ENCODE measurements at places on chromosomes 6 and 20.

GRCh38 chr20:8352486-8352885, 220.4 kb downstream of the PLCB1 start:
- no peak for DNase-seq

GRCh38 chr6:57207141-57207540, 15.0 kb downstream of the RAB23 start:
- no peak for DNase-seq

DNA sequence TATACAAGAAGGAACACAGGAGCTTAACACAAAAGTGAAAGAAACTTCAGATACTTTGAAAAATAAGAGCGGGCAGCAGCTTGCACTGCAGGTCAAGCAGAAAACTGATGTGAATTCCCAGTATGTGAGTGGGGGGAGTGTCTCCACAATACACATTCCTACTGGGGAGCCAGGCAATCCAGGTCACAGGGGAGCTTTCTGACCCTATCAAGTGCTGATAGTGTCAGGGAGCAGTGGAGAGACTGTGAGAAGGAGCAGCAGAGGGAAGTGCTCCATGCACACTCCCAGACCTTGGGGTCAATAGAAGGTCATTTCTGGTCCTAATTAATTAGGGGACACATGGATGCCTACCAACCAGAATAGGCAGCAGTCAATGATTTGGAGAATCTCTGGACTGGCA, 59.4 kb downstream of the PDSS2 start:
- DNase-seq, result no peak

DNA sequence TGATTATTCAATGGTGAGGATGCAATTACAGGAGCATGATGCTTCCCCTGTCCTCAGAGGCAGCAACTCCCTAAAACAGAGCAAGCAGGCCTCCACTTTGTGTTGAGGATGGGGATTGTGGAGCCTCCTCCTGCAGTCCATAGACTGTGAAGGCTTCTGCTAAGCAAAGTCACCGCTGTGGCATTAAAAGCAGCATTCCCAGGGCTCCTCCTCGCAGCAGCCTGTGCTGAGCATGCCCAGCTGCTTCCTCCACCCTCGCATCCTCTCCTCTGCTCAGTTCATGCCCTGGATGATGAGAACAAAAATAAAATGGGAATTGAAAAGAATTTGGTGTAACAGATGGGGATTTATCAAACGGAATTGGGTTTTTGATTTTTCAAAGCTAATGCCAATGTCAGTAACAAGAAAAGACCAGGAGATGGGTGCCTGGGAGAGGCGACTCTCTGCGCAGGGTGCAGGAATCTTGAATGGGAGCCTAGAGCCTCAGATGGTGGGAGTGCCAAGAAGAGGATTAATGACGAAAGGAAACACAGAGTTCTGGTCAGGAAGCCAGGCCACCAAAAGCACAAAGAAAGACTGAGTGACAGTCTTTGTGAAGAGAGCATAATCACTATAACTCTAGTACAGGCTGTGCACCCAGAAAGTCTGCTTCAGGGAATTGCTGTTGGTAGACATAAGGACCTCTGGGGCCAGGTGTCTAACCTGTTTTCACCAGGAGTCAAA, 347.6 kb downstream of the TPBG start:
- DNase-seq, result no peak

GRCh38 chr20:2658414-2659354, 5.3 kb downstream of the IDH3B start:
- DNase-seq, result no peak

All from activated T-cell treated with anti-CD3 and anti-CD28 coated beads, Interleukin-2, amount 50 U/mL, for 72 hours (primary cell).